CD4-positive, alpha-beta T cell treated with Interleukin-15 for 4 hours (primary cell): ENCODE measurements at places on chromosomes 12 and 14.

DNA sequence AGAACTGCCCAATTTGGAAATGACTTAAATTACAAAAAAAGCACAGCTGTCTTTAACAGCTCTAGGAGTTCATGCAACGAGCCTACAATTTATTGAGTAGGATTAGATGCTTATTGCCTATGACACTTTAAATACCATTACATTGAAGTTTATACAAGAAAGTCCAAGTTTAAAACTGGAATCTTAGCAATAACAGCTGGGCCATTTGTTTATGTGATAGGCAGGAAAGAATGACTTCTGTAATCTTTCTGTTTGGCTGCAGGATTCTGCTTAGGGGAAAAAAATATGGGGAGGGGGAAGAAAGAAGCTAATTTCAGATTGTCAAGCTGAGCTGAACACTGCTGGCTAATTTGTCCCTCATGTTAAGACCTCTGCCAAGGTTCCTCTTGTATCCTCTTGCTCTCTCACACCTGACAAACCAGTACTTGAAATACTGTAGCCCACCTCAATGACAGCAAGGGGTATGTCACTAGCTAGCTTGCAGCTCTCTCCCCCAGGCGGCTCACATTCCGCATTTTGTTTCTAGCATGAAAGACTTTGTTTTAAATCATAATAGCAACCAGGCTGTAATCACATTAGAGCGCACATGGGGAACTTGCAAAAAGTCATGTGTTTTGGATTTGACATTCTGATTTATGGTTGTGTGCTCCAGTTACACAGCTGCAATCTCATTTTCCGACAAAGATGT is 384.8 kb downstream of the BMP4 start:
- DNase-seq: no peak

- DNase-seq: peak; percentile 25
Observed at GRCh38 chr12:27179400-27180214, 64.5 kb upstream of the STK38L start.

GRCh38 chr12:95417372-95417771 is 56.6 kb upstream of the METAP2 start:
- DNase-seq: no peak

- no peak for DNase-seq
Observed at GRCh38 chr12:53497461-53497860, 1.8 kb downstream of the MAP3K12 start.

DNA sequence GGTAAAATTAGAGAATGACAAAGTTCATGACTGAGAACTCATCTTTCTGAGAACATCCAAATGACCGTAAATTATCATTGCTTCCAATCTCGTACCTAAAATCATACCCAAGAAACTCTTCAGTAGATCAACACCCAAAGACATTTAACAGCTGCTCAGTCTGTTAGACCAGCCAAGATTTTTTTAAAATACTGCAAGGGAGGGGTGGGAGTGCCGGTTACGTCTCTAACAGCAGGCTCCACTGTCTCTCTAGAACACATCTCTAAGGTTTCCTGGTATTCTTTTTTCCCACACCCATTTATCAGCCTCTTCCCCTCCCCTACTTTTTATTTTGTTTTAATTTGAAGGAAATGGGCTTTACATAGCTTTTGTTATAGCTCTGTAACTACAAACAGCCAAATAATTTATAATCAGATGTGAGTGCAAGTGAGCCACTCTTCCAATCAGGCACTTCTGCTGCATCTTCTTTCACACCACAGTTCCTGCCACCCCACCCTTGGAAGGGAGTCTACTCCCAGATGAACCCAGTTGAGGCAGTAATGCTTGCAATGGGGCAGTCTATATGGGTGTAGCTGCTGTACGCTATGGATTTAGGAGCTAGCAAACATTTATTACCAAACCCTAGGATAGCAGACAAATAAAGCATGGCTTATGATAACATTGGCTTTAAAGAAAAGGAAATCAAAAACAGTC is 21.9 kb downstream of the PTPRB start:
- no peak for DNase-seq

DNA sequence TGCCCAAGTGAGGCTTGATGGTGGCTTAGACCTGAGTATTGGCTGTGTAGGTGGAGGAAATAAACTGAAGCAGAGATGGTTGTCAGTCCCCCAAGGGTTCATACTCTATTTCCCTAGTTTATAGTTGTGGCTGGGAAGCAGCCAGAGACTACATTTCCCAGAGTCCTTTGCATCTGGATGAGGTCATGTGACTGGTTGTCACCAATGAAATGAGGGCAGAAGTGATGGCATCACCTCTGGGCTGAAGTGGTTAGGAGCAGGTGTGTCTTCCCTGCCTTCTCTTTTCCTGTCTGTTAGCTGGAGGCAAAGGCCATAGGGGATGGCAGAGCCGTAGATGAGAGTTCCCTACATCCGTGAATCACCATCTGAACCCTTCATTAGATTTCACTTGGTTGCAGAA is 16.3 kb upstream of the NOS1 start:
- no peak for DNase-seq

GRCh38 chr12:130364578-130364977 is 26.9 kb downstream of the PIWIL1 start:
- no peak for DNase-seq

DNA sequence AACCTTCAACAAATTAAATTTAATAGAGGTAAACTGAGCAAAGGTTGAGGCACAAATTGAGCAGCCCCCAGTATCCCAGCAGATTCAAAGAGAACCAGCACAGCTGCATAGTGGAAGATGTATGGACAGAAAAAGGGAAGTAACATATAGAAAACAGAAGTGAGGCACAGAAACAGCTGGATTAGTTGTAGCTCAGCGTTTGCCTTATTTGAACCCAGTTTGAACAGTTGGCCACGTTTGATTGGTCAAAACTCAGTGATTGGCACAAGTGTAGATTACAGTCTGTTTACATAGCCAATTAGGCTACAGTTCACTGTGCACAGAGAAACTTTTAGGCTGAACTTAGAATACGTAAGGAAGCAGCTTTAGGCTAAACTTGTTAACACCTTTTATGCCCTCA is 315.5 kb downstream of the RMST start:
- no peak for DNase-seq

GRCh38 chr14:61468063-61468825 is 146.9 kb downstream of the PRKCH start:
- DNase-seq: no peak

- DNase-seq: no peak
Observed at GRCh38 chr14:22397221-22397737, 191.7 kb downstream of the DAD1 start.

DNA sequence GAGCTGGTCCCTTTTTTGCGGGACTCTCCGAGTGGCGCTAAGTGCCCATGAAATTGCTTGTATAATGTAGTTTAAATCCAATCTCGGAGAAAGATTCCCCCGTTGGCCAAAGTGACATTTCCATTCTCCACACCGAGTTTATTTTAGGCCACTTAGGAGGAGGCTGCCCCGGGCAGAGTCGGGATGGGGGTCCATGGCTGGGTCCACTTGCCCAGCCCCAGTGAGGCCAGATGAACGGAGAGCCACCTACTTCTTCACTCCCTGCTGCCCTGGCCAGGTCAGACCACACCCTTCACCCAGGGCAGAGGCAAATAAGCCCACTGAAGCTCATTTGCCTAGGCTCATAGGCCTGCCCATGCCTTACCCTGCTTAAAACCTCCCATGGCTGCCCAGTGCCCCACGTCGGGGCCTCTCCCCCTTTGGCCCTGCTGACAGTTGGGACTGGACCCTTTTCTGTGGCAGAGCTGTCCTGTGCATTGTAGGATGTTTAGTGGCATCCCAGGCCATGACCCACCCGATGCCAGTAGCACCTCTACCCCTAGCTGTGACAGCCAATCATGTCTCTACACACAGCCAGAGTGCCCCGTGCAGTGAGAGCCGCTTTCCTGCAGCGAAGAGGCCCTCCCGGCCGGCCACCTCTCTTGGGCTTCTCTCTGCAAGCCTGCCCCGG is 51.3 kb downstream of the FAM222A start:
- DNase-seq: no peak

- no peak for DNase-seq
Observed at GRCh38 chr12:22238211-22238610, 96.3 kb downstream of the ST8SIA1 start.

GRCh38 chr12:49567611-49568441 is at the start of gene MCRS1:
TSS of gene MCRS1 (minus strand) at chr12:49568142. CDS start at chr12:49566731, 1,411 bp downstream.
- DNase-seq: peak; percentile 89

DNA sequence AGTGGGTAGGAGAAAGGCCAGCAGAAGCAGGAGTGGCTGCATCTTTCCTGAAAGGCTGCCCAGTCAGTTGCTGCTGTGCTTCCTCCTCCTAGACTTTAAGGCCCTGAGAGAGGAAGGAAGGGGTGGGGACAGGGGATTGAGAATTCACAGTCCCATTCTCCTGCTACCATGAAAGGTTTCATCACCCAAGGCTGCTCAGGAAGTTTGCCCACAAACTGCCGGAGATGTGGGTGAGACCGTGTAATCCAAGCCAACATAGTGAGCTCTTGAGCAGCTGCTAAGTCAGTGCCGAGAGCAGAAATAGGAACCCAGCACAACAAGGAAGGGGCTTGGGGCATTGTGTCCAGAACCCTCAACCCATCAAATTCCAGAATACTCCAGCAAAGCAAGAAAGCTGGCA is at the start of gene CTSG:
Gene CTSG (minus strand): TSS at position 69 of the 400 bp plus-strand sequence. CDS start 27 bp downstream, at position 42.
- DNase-seq: no peak

DNA sequence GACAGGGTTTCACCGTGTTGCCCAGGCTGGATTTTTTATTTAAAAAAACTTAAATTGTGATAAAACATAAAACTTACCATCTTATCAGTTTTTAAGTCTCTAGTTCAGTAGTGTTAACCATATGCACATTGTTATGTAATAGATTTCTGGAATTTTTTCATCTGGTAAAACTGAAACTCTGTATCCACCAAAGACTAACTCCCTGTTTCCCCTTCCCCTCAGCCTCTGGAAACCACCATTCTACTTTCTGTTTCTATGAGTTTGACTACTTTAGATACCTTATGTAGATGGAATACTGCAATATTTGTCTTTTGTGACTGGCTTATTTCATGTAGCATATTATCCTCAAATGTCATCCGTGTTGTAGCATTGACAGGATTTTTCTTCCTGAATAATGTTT is 12.8 kb upstream of the PLEKHG3 start:
- no peak for DNase-seq

GRCh38 chr14:91143862-91144261 is 30.0 kb downstream of the DGLUCY start:
- DNase-seq: no peak

GRCh38 chr12:112948806-112949205 is 10.5 kb downstream of the OAS3 start:
- no peak for DNase-seq

- DNase-seq: no peak
Observed at GRCh38 chr12:85711735-85712390, 124.3 kb downstream of the RASSF9 start.

DNA sequence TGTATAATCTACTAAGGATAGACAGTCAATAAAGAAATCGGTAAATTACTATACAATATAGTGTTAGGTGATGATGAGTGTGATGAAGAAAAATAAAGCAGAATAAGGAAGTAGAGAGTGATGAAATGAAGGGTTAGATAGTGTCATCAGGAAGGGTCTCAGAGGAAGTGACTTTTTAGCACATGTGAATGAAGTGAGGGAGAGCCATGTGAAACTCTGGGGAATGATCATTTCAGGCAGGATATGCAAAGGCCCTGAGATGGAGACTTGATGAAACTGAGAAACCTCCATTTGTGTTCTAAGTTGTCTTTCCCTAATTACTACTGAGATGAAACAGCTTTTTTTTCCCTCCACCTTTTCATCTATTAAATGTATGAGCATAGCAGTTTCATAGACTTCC is 19.4 kb upstream of the GNPTAB start:
- DNase-seq: no peak

DNA sequence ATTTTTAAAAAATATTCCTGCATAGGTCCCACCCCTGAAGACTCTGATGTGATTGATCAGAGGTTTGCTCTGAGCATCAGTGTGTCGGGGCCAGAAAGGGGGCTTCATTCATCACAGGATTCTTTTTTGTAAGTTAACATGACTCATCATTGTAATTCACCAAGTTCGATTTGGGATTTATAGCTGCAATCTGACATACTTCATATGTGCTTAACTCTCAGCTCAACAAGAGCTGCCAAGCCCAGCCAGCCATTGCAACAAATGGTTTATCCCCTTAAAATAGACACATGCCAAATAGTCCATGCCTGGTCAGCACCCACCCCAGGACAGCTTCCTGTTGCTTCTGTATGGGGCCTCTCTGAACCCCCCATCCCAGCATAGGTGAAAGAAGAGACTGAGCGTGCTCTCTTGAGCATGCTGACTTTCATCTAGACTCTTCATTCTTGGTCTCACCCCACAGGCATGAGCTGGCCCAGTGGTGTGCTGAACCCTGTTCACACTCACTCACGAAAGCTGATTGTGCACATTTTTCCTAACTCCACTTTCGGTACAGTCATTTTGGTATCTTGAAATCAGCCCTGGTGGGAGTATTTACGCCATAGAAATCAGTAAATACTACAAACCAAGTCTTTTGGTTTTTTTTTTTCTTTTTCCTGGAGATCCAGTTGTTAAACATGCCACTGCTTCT is 101.4 kb downstream of the STAB2 start:
- DNase-seq: no peak

GRCh38 chr12:14885718-14886221 is at the start of gene MGP:
TSS of gene MGP (minus strand) at chr12:14885854. CDS start at chr12:14885791, 63 bp downstream.
- no peak for DNase-seq

- DNase-seq: peak; percentile 57
Observed at GRCh38 chr14:49497725-49498348, 88.3 kb downstream of the RPS29 start.

DNA sequence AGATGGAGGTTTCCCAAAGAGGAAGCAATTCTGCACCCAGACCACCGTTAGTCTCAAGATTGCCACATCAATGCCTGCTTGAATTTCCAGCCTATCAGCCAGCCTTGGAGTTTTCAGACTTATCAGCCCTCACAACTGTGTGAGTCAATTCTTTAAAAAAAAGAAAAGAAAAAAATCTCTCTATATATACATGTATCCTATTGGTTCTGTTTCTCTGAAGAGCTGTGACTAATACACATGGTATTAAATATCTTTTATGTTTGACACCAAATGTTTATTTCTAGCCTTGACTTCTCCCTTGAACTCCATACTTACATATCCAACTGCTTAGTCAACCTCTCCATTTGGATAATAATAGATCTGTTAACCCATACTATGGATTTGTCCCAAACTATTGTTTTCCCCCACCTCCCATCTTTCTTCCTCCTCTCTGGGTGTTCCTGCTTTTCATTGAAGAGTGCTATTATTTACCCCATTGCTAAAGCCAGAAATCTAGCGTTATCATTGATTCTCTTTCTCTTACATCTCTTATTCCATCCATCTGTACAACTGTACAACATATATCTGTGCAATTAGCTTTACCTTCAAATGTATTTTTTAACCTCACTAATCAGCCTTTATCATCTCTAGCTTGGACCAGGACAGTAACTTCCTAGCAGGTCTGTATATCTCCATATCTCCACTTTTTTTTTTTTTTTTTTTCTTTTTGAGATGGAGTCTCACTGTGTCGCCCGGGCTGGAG is 22.7 kb upstream of the EID3 start:
- DNase-seq: no peak

GRCh38 chr14:93430315-93431035 is at the start of gene UNC79:
TSS of gene UNC79 (plus strand) at chr14:93430939. CDS start at chr14:93431030, 91 bp downstream.
- DNase-seq: no peak

GRCh38 chr12:43347026-43347425 is 205.0 kb downstream of the ADAMTS20 start:
- no peak for DNase-seq
